ENCODE measurements at places on chromosomes 5 and 9.
A peak's percentile ranks its signal among the peaks of the same experiment; 100 is the strongest.

GRCh38 chr9:127197186-127197860 lies 67.3 kb upstream of the GARNL3 start:
- DNase-seq = no peak

- no peak for DNase-seq
Observed at GRCh38 chr5:143812085-143812705, at the start of gene HMHB1. HMHB1 (plus strand) TSS chr5:143812161.

GRCh38 chr5:534743-535671 lies 10.8 kb upstream of the SLC9A3 start:
- DNase-seq = no peak

DNA sequence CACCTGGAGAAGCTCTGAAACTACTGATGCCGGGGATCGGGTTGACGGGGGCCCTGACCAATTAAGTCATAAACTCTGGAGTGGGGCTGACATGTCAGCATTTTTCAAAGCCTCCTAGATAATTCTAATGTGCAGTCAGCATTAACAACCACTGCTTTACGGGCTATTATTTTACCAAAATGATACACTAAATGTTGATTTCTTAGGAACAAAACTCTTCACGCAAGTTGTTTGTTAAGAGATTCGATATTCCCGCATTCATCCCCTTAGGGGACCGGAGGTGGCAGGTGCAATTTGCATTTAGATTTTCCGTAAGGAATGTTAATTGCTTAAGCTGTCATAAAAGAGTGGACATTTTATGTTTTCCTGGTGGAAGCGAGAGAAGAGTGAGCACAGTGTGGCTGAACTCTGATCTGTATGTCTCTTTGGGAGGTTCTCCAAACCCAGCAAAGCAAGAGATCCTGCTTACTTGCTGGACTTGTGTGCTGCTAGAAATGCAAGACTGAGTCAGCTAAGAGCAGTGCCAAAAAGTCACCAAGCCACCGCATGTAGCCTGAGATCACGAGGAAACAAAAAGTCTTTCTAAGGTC lies 77.6 kb downstream of the UGCG start:
- no peak for DNase-seq

DNA sequence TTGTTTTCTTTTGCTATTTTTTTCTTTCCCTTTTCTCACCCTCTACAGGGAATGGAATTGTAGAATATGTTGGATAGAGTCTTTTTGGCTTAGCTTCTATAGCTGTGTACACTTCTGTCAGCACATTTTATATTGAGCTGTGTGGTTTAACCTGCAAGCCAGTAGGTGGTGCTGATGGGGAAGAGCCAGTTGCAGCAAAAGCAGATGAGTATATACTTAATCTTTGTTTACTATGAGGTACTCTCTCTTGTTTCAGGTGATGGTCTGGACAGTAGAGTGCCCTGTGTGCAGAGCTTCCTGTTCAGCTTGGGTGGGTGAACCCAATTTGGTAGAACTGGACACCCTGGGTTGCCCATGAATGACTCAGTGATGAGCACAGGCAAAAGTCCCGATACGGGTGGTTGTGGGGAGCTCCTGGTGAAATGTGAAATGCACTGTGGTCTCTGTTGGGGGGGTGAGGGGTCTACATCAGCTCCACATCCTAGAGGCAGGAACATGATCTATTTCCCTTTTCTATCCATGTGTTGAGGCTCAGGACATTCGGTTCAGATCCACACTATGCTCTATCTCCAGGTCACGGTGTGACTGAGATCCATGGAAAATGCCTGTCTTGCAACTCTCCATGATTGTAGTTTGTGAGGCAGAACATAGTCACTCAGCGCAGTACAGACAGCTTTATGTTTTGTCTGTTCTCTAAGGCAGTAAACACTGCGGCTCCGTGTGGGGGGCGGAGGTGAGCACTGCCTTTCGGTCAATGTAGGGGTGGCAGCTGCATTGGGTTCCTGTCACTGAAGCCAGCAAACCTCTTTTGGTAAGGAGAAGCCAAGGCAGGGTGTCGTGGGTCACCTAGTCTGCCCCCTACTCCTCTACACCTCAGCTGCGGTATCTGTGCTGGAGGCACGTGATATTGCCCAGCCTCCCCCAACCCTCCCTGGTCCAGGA lies 353.2 kb downstream of the PRR16 start:
- no peak for DNase-seq

DNA sequence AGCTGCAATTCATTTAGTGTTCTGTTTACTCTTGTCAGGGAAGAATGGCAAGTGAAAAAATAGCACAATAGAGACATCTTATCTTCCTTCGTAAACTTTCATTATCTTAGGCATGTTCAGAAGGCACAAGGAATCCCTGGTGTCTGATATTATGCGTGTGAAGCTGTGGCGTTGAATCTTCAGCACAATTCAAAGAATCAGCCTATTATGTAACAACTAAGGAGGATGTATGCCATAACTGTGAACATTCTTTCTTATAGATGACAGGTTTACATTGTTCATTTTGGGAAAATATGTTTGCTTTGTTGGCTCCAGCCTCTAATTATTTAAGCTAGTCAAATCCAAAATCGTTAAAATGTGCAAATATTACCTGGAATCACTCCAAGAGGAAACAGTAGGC lies 446.1 kb downstream of the ANXA1 start:
- no peak for DNase-seq

- no peak for DNase-seq
Observed at GRCh38 chr5:180001742-180002141, 69.8 kb downstream of the RNF130 start.

GRCh38 chr5:139847790-139848507 lies 52.3 kb downstream of the PSD2 start:
- DNase-seq = peak; percentile 64

- DNase-seq = no peak
Observed at GRCh38 chr9:16341177-16341576, 529.3 kb downstream of the BNC2 start.

- DNase-seq = no peak
Observed at GRCh38 chr5:178538741-178539229, 51.4 kb downstream of the COL23A1 start.

- no peak for DNase-seq
Observed at GRCh38 chr9:86069206-86069869, 30.0 kb downstream of the GOLM1 start.

- no peak for DNase-seq
Observed at GRCh38 chr9:15416880-15417279, 5.8 kb upstream of the SNAPC3 start.

DNA sequence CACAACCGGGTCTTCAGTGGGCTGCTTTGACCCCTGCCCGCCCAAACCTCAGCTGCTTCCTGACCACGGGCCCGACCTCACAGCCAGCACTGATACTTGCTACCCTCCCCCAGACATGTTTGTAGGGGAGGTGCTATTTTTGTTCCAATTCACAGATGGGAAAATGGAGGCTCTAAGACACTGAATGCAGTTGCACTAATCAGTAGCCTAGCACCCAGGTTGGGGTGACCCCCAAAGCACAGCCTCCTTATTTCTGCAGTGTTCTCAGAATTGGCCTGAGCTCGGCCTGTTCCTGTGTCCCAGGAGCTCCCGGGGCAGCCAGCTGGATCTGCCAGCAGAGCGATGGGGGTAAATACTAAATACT lies 22.6 kb downstream of the LAMC3 start:
- DNase-seq = no peak

- DNase-seq = no peak
Observed at GRCh38 chr9:129719135-129719534, 33.7 kb downstream of the PTGES start.

DNA sequence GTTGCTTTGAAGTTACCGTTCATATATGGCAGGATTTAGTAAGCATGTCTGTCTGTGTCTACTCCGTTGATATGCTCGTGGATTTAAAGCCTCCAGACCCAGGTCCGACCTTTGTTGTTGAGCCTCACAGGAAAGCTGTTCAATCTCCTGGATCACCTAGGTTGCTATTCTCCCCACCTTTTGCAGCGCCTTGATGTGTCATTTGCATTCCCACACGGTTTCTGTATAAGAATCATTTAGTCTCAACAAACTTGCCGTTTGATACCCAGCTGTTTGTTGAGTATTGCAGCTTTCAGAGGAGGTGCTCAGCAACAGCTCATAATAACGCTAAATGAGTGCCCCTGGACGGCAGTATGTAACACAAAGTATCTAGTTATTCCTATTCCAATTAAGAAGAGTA lies 1.2 kb upstream of the ADGRV1 start:
- no peak for DNase-seq

- no peak for DNase-seq
Observed at GRCh38 chr5:63053019-63053638, 474.5 kb downstream of the LRRC70 start.

GRCh38 chr5:67693956-67694809 lies 497.6 kb upstream of the CD180 start:
- DNase-seq = no peak

DNA sequence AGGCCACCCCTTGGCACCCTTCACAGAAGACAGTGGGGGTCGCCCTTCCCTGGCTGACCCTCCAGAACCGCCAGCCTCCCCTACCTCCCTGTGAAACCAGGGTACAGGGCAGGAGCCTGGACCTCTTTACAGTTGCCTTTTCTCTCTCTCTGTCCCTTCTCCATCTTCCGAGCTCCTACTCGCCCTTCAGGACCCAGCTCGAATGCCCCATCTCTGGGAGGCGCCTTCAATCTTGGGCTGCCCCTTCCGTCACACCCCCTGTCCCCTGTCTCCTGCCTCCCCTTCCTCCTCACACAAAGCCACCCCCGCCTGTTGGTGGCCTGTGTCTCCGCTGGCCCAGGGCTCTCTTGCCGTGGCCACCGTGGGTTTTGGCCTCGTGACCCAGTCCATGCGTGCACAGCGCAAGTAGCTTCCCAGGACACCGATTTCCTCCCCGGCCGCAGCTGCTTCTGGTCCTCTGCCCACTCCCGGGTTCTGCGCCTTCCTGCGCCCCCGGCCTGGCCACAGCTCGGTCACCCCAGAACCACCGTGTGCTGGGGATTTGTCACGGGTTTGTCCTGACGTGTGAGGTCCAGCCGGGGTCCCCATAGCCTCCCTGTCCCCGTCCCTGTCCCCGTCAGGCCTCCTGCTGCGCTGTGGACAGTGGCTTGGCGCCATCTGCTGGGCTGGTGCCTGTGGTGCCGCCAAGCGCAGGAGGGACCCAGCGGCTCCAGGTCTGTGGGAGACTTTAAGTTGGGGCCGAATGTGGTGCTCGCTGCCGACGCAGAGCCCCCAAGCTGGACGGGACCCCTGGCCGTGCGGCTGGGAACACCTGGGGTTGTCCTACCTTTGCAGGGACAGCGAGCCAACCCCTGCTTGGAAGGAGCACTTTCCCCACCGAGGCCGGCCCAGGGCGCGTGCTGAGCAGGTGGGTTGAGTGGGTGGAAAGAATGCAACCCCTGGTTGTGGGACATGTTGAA lies 4.0 kb upstream of the TMEM250 start:
- peak; percentile 70 for DNase-seq

- DNase-seq = no peak
Observed at GRCh38 chr5:65832603-65833228, 93.7 kb upstream of the ERBIN start.

- DNase-seq = no peak
Observed at GRCh38 chr5:172768573-172769341, 2.2 kb downstream of the DUSP1 start.

DNA sequence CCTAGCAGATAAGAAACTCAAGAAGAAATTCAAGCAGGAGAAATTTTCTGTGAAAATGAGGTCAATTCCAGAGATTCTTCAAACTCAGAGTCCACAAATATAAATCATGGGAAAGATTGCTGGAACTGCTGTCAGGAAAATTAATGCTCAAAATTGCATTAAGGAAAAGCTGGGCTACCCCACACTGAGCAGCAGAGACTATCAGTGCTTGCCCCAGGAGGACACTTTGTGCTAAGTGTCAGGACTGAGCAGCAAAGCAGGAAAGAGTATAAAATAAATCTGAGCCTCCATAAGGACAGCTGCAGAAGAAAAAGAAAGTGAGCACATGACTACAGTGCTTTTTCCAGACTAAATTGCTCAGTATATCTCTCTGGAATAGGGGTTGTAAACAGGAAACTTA lies 81.6 kb downstream of the RGS7BP start:
- DNase-seq = no peak

GRCh38 chr9:9523476-9524139 lies 1089.2 kb downstream of the PTPRD start:
- DNase-seq = no peak

GRCh38 chr5:141328231-141328630 lies 2.1 kb upstream of the PCDHGA1 start:
- no peak for DNase-seq

DNA sequence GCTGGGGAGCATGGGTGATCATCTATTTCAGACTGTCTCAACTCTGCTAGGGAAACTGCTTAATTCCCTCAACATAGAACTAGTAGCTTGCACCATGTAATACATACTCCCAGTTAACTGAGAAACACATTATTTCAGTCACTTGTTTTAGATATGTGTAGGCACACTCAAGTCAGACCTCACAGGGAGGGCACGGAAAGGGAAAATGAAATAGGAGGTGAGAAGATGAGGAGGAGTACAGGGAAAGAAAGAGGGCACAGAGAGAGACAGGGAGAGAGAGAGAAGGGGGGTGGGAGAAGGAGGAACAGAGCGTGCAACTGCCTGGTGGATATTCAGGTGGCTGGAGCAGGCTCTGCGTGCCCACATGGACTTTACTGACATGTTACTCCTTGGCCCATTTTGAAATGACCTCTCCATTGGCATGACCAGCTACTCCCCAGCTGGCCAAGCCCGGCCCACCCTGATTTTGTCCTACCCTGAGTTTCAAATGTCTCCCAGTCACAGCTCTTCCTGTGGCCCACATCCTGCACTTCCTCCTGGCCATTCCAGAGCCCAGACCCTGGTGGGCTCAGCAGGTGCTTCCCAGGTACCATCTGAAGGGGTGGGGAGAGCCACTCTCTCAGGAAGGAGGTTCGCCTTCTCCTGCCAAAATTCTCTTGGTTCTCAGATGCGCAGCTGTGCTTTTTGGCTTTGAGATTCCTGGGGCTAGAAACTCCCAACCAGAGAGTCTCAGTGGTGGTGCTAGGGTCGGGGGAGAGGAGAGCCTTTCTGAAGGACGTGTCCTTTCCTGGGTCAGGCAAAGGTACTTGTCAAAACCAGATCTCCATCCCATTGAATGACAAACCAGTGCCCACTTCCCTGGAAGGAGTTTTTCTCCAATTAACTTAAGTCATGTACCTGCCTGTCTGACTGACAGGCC lies 229.4 kb downstream of the FSTL4 start:
- DNase-seq = no peak

DNA sequence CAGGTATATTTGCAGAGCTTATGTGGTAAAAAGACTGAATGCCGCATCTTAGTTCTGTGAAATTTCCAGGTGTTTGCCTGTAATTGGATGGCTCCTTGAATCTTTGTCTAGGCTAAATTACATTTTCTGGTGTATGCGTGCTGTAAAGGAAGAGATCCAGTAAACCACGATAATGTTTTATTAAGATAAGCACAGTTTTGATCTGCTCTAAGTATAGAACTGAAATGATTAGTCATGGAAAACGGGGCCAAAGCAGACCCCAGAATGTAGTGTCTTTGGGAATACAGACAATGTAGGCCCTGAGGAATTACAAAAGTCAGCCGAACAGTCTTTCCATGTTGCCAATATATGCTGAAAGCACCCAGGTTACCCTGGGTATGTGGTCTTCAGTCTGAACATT lies 257.3 kb downstream of the FANCC start:
- DNase-seq = no peak

DNA sequence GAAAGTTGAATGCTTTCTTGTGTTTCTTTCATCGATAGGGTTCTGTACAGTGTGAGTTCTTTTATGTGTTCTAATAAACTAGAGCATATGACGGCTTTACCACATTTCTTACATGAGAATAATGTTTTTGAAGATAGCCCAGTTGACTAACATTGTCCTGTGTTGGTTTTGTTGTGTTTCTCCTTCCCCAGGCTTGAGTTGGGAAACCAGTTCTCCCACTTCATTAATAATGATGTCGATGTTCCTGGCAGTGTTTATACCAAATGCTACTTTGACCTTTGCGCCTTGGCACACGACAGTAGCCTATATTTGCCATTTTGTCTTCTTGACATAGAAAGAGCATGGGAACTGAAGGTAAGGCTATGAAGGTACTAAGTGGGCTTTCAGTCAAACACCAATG lies 14.4 kb upstream of the ZNF782 start:
- no peak for DNase-seq
